ENCODE measurements at places on chromosomes 1 and 21.
A peak's percentile ranks its signal among the peaks of the same experiment; 100 is the strongest.

GRCh38 chr1:55231745-55232144, 16.6 kb upstream of the USP24 start:
- no peak for DNase-seq

DNA sequence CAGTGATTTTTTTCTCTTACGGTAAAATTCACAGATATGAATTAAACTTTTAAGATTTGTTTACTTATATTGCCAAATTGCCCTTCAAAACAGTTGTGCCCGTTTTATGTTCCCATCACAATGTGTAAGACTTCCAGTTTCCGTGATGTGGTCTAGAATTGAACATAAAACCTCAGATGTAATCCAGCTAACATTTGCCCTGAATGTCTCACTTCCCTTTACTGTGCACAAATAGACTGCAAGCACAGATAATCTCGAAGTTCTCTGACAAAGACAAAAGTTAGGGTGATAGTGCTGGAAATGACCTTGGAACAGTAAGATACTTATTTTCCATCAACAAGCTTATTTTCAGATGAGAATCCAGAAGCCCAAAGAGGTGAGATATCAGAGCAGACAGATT, 177.5 kb downstream of the ZZZ3 start:
- peak; percentile 32 for DNase-seq

- peak; percentile 69 for DNase-seq
Observed at GRCh38 chr1:61081686-61082310, 563 bp upstream of the NFIA start.

DNA sequence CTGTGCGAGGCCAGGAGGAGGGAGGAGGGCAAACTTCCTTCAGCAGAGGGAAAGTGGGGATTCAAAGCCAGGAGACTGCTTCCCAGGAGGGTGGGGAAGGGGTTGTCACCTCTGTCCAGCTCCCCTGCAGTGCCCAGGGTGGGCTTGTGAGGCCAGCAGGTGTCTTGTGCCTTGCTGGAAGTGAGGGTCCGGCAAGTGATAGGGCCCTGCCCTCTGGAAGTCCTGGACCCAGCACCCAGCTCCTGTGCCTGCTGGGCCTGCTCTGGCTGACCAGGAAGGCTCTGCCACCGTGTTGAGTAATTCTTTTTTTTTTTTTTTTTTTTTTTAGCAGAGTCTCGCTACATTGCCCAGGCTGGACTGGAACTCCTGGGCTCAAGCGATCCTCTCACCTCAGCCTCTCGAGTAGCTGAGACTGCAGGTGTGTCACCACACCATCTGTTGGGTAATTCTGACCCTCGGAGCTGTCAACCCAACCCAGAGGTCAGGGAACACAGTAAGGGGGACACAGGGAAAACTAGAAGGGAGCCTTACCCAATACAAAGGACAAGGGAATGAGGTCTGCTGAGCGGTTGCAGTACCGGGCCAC, 1.0 kb downstream of the BEST4 start:
- DNase-seq = no peak

DNA sequence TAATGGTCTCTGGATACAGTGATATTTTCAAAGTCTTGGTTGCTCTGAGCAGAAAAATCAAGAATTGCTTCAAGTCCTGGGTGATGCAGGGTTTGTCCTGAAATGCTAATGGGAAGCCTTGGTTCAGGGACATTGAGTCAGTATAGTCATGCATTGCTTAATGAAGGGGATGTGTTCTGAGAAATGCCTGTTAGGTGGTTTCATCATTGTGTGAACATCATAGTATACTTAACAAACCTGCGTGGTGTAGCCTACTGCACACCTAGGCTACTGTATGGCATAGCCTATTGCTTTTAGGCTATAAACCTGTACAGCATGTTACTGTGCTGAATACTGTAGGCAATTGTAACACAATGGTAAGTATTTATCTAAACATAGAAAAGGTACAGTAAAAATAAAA, 36.4 kb downstream of the TBCE start:
- DNase-seq = no peak

DNA sequence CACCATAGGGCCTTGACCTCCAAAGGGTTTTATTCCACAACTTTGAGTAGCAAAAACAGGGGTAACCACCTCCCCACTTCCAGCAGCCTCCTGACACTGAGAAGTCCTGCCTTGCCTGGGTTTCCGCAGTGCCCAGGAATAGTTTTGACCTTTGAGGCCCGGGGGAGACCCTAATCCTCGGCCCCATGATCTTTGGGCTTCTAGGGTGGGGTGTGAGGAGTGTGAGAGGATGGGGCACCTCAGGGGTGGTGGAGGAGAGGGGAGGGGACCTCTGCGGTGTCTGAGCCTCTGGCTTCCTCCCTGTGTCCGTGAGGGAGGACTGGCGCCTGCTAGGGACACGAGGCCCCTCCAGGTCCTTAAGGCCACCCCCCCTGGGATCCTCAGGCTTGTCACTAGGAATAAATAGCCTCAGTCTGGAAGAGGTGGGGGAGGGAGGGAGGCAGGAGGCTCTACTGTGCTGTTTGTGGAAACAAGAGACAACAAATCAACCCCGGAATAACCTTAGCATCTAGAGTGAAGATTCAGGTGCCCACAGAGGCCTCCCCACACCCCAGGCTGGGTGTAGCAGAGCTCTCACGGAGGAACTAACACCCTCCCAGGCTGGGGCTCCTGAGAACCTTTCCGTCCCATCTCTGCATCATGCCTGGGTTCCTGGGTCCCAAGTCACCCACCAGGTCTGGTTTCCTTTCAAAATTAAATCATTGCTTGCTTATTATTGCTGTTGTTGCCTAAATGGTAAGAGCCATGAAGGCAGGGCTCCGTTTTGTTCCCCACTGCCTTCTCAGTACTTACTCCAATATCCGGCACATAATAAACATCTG, 904 bp upstream of the FHL3 start:
- no peak for DNase-seq

DNA sequence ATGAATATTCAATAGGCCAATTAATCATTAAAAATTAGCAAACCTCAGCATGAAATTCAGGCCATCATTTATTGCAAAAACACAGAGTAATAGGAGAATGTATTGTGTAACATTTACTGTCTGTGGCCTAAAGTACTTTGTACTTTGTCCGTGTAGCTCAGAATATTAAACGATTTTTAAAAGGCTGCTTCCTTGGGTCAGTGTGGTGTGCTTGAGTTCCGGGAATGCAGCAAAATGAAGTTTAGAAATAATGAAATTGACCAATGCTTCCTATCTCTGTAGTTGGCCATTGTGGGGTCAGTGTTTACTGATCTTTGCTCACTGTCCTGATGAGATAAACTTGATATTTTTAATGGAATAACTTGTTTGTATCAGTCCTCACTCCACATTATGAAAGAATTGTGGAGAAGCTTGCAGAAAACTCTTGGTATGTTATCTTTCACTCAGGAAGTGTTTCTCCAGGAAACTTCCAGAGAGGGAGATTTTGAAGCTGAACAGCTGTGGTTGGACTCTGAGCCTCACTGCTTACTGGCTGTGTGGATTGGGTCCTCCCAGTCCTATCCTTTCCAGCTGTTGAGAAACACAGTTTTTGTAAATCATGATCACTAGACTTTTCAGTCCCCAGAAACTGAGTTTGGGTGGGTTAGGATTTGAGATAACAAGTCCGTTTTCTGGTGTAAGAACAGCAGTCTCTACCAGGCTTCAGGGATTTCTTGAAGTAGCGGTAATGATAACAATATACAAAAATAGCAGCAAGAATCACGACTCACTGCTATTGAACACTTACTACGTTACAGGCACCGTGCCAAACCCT, 19.2 kb upstream of the MTARC1 start:
- peak; percentile 13 for DNase-seq

DNA sequence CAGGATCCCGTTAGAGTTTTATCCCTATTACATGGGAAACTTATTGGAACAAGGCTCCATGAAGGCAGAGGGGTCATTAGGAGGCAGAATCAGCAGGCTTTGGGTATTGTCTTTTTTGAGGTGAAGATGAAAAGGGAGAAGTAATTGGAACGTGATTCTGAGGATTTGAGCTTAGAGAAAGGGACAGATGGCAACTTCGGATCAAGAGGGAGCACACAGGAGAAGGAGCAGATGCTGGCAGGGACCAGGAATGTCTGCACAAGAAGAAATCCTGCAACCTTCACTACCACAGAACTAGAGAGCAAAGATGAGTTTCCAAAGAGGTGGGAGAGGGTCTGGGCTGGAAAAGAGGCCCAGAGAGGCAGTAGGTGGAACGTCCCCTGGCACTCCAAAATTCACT, 202.8 kb downstream of the RRAGC start:
- DNase-seq = no peak

DNA sequence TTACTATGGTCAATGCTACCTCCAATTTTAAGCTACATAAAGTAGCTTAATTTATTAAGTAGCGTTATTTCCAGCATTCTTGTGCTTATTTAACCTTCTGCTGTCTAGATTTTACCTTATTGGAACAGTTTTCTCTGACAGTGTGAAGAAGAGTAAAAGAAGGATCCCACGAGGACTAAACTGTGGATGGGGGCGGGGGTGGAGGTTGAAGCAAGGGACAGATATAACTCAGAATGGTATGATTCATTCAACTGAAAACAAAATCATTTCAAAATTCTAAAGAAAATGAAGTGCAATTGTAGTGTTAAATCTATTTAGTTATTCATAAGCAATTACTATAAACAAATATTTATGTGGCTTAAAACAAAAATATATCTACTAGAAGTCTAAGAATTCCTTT, 11.5 kb upstream of the VAV3 start:
- no peak for DNase-seq

GRCh38 chr1:117535821-117536220, 70.0 kb upstream of the TENT5C start:
- DNase-seq = no peak

DNA sequence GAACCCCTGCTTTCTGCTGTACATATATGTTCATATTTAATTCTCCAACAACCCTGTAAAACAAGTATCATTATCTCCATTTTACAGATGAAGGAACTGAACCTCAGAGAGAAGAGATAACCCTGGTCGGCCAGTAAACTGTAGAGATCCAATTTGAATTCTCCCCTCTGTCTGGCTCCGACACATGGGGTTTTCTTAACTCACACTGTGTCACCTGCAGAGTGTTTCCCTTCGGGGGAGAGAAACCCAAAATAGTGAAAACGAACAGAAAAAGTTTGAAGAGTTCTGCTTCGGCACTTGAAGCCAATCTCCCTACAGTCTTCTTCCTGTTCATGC, 17.4 kb upstream of the BCAR3 start:
- no peak for DNase-seq

DNA sequence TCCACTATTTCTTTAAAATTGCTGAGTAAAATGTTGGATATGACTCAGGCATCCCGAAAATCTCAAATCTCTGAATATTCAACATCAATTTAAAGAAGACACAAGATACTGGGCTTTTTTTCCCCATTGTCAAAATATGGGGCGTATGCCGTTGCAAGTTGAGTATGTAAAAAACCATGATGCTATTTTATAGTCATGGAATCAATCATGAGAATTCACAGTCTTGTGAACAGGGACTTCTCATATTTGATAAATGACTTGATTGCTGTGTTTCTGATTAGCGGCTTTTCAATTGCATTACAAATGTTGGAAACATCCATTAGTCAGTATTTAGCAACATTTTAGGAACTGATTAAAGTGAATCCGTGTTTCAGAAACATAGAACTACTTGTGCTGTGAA, 45.3 kb downstream of the SETD4 start:
- peak; percentile 74 for DNase-seq

GRCh38 chr1:231972111-231972445, 345.5 kb downstream of the DISC1 start:
- no peak for DNase-seq

- no peak for DNase-seq
Observed at GRCh38 chr1:67058242-67058641, 4.3 kb upstream of the SLC35D1 start.

DNA sequence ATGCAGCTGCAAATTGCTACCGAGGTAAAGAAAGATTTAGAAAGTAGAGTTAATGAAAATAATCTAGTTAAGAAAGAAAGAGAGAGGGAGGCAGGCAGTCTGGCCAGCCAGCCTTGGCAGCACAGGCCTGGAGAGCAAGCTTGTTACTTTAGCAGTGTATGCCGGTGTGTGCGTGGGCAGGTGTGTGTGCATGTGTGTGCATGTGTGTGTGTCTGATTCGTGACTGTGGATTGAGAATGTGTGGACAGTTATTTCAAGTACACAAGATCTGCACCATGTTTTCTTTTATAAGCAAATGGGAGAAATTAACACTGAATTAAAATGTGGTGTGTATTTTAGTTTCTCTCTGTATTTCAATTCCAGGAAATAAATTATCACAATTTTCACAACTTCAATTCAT, 211.6 kb downstream of the DSCAM start:
- no peak for DNase-seq

DNA sequence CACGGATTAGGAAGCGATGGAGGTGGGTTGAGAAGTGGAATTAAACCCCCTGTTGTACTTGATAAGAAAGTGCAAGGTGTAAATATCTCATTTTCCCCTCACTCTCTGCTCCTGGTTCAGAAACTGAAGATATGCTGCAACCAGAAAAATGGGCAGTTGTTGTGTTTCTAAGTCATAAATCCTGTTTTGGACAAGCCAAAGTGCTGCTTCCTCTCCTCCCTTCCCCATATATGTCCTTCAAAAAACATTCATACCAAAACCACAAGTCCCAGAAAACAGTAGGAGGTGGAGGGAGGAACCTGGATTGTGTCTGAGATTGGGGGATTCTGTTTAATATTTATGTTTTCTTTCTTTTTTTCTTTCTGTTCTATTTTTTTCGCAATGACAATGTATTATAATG, 13.6 kb upstream of the ZNF362 start:
- no peak for DNase-seq

GRCh38 chr1:228392111-228392936, 14.3 kb downstream of the TRIM11 start:
- DNase-seq = no peak

- no peak for DNase-seq
Observed at GRCh38 chr1:199936441-199936840, 91.1 kb upstream of the NR5A2 start.

DNA sequence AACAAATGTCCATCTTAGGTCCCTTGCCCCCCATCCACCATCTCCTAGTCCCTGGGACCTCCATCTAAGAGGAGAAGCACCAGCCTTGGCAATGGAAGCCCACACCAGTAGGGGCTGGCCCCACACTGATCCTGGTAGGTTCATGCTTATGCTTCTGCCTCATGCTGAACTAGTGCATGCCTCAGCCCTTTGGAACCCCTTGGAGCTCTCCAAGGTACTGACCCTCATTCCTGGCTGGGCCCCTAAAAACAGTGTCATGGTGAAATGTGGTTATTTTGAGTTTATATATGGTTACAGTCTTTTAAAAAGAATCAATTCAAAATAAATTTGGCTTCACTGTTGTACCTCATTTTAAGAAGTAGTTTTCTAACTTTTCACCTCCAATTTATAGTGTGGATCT, 108.3 kb downstream of the HIVEP3 start:
- peak; percentile 55 for DNase-seq

- DNase-seq = no peak
Observed at GRCh38 chr1:225532240-225532944, 104.6 kb upstream of the LBR start.

DNA sequence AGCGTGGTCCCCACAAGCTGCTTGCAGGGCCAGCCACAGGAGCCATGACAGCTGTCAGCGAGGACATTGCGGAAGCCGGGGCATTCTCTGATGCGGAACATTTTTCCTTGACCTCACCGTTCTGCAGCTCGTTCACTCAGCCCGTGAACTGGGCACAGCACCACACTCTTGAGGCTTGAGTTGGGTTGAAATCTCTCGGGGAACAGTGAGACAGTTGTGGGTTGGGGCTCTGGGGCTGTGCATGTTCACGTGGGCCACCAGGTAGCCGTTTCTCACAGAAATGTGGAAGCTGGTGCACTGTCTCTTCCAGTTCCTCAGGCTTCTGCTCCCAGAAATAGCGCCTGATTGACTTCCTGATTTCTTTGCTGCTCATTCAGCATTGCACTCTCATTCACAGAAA, 69.8 kb downstream of the SPSB1 start:
- DNase-seq = no peak

GRCh38 chr1:172320733-172321132, 99.8 kb upstream of the C1orf105 start:
- peak; percentile 59 for DNase-seq
